ENCODE measurements at places on chromosomes 5 and 9.

- no peak for DNase-seq
These were observed 237.2 kb upstream of the CTNND2 start for GRCh38 chr5:12141496-12141895.

- DNase-seq = no peak
These were observed 10.3 kb upstream of the LAMC3 start for GRCh38 chr9:130998597-130999244.

DNA sequence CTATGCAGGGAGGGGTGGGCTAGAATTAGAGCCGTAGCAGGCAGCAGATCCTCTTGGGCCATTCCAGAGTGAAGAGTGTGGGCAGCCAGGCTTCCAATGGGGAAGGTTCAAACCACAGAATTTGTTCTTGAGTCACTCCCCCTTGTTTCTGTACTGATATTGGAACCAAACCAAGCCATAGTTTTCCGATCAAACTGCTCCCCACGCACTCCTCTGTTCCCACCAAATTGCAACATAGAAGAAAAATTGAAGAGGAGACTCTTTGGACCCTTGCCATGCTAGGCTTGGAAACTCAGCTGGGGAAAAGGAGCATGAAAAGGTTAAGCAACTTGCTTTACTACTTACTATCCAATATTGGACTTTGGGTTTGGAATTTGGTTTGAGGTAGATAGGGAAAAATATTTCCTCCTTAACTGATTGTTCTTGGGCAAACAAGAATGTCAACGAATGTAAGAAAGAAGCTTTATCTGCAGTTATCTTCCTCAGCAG lies 165.8 kb upstream of the NR3C1 start:
- no peak for DNase-seq

DNA sequence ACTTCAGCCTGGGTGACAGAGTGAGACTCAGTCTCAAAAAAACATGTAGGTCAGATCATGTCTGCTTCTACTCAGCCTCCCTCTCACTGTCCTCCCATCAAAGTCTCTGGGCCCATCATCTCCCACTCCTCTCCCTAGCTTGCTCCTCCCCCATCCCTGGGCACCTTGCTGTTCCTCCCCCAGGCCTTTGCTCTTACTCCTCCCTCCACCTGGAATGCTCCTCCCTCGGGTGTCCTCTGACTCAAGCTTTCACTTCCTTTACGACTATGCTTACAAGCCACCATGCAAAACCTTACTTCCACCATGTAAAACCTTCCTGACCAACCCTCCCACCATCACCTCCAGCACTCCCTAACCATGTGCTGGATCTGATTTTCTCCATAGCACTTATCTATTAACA lies 51.5 kb downstream of the MTMR12 start:
- DNase-seq = no peak

DNA sequence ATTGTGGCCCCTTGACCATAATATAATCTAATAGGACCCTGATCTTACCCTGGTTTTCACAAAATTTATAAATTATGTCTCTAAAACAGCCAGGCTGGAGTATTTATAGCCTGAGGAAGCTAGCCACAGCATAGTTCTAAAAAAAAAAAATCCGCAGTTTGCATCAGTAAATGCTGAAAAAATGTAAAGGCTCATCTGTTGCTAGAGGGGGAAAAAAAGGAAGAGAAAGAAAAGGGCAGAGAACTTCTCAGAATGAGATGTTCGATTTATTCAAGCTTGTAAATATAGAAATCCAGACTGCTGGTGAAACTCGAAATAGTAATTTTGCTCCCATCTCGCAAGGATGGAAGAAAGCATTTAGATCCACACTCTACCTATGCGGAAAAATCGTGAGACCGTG lies 467.5 kb downstream of the NTRK2 start:
- no peak for DNase-seq

DNA sequence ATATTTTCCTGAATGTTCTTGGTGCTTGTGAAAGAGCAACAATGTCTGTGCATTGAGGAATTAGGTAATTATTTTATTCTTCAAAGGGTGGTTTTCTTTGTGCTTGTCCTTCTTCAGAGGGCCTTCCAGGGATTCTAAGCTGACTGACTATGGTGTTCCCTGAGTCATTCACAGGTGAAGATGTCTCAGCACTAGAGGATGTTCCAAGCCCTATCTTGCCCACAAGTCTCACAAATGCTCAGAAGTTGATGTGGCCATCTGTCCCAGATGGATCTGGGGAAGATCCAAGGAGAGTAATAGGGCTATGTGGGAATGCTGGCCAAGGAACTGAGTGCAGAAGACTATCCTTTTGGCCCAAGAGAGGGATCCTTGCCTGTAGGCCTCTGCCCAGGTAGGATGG lies 120.9 kb downstream of the ADAMTSL1 start:
- DNase-seq = no peak

DNA sequence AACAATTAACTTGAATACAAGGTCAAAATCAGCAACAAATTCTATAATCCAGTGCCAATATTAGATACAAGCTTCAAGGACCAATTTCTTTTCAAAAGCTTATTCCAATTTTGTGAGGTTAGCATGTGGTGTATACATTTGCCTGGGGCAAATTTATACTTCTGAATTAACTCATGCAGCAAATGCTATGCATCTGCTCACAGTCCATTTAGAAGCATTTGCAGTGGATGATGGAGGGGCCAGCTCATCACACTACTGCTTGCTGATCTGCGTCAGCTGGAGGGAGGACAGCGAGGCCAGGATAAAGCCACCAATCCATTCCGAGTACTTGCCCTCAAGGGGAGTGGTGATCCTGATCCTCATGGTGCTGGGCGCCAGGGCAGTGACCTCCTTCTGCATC lies 474.3 kb upstream of the KIF2A start:
- DNase-seq = no peak

GRCh38 chr9:120396931-120397330 lies 183.0 kb downstream of the CDK5RAP2 start:
- DNase-seq = no peak

- DNase-seq = no peak
These were observed 7.3 kb downstream of the PRRX2 start for GRCh38 chr9:129672702-129673101.

DNA sequence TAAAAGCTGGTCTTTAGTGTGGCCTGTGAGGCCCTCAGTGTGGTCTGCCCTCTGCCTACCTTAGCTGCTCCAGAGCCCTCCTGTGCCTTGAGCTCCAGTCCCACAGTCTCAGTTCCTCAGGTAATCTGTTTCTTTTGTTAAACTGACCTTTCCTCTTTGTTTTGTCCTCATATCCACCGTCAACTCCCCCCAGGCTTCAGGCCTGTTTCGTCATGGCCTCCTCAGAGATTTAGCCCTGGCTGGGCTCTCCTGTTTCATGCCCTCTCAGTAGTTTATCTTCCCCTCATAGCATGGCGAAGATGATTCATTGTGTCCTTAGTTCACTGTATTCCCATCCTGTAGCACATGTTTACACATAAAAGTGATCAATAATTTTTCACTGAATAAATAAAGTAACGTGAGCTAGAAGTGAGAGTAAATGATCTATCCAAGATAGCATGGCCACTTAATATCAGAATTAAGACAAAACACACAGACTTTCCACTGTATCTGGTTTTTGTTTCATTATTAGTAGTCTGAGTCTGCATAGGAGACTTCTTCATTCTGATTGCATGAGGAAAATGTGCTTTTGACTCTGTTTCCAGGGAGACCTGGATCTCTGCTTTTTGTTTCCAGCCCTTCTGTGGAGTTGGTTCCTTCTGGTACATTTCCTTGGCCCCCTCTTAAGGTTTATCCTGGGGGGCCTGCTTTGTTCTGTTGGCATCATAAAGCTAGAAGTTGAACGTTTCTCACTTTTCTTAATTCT lies 70.5 kb downstream of the SNX24 start:
- no peak for DNase-seq

- DNase-seq = no peak
These were observed 22.9 kb upstream of the SPATA31C2 start for GRCh38 chr9:88161144-88161543.

- DNase-seq = no peak
These were observed 84.4 kb upstream of the NUDT12 start for GRCh38 chr5:103646698-103647614.

GRCh38 chr9:126081746-126082145 lies 244.9 kb upstream of the MVB12B start:
- DNase-seq = no peak

DNA sequence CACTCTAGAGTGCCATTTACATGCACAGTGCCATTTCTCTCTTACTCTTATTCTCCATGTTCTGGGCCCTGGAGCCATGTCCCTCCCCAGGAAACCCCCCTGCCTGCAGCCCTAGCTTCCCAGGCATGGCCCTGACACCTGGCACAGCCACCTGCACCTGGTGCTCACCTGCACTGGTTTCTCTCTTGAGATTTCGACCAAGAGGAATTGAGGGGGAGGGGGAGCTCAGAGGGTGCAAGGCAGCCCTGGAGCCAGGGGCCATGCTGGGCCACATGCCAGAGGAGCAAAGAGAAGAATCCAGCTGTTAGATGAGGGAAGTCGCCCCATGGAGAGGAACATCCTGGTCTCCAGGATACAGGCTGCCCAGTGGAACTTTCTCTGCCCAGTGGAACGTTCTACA lies 65.0 kb upstream of the RAPGEF1 start:
- peak; percentile 41 for DNase-seq

DNA sequence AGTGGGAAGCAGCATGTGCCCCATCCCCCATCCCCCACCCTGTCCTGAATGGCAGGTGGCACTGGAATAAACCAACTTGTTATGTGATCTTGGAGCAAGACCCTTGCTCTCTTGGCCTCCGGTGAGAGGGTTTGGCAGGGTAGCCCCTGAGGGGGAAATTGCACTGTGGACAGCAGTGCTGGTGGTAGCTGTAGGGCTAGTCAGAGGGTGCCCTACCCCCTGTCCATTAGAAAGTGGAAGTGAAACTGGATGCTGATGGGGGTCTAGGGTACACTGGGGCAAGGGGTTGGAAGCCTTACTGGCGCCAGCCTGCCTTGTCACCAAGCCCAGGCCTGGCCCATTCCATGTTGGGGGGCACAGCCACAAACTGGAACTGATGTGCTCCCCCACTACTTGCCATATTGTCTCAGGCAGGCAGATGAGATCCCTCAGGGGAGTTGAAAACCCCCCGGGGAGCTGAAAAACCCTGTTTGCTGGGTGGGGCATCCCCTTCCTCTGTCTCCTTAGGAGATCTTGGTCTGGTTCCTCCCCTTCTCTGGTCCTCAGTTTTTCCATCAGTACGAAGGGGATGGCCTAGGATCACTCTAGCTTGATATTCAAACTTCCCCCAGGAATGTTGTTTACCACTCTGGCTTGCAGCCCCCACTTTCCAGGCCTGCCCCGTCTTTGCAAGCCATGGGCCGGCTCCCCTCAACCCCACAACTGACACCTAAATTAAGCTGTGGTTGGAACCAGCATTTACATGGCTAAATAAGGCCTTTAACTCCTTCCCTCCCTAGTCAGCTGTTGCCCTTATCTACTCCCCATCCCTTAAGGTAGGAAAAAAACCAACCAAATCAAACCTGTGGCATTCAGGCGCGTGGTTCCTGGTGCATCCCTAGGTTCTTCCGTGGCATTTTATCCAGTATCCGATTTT lies 14.4 kb upstream of the SYNPO start:
- no peak for DNase-seq

Data from COR-L47 (cell line).